ENCODE measurements at places on chromosomes 12 and 14. TPM values are rescaled to one million over a fixed set of nuclear protein-coding genes. Genes with fewer than 3 reads are reported as not detected.

TSPAN11 gene
- total RNA-seq = not detected

IRAK3 gene
- not detected for total RNA-seq

NDUFB1 gene
- 102 TPM for total RNA-seq

ACTR10 gene
- 27.4 TPM for total RNA-seq
